ENCODE measurements at places on chromosomes 13 and 19.

- no peak for DNase-seq
These were observed 1504.5 kb upstream of the PCDH20 start for GRCh38 chr13:62920159-62920558.

- DNase-seq = no peak
These were observed 6.3 kb upstream of the FDX2 start for GRCh38 chr19:10321874-10322835.

DNA sequence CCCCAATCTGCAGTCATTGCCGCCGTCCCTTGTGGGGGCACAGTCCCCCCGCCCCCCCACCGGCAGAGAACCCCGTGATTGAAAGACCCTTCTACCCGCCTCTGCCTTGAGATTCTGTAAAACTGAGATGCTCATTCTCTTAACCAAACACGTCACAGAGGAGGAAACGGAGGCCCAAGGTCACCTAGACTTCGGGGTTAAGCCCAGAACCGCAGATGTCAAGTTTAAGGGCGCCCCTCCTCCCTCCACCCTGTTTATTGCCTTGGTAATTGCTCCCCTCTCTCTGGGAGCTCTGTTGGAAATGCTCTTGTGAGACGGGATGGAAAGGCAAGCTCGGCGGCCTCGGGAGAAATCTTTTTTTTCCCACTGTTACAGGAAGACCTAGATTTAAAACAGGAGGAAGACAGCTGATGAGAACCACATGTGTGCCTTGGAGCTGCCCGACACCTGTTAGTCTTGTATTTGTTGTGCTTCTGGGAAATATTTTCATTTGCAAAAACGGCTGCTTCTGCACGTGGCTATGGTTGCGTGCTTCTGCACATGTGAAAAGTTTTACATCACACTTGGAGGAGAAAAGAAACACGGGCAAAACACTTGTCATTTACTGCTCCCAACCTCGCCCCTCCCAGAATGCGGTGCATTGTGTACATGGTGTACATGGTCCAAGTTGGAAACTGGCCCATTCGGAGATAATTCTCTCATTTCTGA, 1.1 kb upstream of the MED26 start:
- DNase-seq = no peak

DNA sequence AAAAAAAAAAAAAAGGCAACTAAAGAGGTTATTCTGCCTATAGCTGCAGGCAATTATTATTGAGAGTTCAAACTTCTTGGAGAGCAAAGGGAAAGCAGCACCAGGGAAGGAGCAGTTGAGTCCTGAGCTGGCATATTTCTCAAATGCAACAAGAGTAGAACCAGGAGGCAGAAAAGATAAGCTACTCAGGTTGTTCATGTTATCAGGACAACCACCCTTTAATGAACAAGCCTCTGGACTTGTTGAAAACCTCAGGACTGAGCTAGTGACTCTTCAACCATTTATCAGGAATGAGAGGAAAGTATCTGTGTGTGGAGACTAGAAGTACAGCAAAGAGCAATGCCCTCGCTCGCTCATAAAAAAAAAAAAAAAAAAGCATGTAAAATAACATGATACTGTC, 183.0 kb downstream of the KCTD12 start:
- no peak for DNase-seq

- no peak for DNase-seq
These were observed 21.4 kb downstream of the TEX29 start for GRCh38 chr13:111341886-111342285.

- no peak for DNase-seq
These were observed 5.9 kb upstream of the ZNF551 start for GRCh38 chr19:57675881-57676280.

DNA sequence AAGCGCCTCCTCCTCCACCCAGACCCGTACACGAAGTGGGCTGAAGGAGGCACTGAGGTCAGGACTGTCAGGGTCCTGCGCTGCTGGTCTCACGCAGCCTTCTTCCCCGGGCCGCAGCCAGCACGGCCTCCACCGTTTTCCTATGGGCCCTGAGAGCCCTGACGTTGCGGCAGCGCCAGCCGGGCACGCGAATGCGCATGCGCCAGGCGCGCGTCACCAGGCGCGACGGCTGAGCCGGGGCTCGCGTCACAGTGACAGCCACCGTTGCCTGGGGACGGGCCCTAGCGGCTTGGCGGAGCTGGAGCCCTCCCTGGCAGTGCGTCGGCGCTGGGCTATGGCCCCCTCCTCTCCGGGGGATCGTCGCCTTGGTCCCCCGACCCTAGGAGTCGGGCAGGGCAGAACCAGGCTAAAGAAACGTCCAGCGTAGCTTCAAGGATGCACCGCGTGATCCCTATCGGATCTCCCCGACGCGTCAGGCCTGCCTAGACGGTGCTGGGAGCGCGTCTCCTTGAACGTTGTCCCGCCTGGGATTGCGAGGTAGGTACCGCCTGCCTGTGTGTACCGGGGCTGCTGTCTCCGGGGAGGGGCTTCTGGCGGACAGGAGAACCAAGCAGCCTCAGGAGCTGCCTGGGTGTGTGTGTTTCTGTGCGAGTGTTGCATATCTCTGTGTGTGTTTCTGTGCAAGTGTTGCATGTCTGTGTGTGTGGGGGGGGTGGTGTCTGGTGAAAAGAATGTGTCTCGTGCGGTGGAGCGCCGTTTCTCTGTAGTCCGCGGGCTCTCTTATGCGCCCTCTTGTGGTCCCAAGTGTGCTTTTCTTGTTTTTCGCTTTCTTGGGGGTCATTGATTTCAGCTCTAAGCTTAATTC, 43.2 kb downstream of the ZNF571 start:
- no peak for DNase-seq

DNA sequence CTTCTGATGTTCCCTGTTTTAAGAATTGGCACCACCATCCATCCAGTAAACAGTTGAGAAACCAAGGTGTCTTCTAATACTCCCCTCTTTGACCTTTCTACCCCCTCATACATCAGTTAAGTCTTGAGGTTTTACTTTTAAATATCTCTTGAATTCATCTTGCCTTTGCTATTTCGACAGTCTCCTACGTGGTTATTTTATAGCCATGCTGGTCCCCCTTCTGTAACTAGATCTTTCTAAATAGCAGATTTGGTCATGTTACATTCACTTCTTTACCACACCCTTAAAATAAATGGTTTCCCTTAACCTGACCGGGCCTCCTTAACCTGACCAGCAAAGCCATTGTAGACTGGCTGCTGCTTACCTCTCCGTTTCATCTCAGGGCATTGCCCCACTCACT, 5.4 kb downstream of the GPR180 start:
- no peak for DNase-seq

DNA sequence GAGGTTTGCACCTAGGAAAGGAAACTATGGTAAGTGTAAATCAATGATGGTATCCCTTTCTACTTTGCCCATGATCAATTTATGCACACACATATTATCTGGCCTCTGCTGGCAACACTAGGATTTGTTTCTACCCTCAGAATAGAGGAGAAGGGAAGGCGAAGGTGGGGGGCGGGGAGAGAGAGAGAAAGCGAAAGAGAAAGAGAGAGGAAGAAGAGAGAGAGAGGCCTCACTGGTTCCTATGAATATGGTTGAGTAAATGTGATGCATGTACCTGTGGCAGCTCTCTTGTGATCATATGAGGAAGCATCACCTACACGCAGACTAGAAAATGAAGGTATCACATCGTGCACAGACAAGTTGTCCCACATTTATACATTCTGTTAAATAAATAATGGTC, 882.0 kb upstream of the SLITRK6 start:
- no peak for DNase-seq

GRCh38 chr19:3506384-3507340, 551 bp downstream of the FZR1 start:
- no peak for DNase-seq

GRCh38 chr19:34838753-34839431, 65.9 kb upstream of the ZNF599 start:
- DNase-seq = no peak
